ENCODE measurements at places on chromosomes 6 and 20.

DNA sequence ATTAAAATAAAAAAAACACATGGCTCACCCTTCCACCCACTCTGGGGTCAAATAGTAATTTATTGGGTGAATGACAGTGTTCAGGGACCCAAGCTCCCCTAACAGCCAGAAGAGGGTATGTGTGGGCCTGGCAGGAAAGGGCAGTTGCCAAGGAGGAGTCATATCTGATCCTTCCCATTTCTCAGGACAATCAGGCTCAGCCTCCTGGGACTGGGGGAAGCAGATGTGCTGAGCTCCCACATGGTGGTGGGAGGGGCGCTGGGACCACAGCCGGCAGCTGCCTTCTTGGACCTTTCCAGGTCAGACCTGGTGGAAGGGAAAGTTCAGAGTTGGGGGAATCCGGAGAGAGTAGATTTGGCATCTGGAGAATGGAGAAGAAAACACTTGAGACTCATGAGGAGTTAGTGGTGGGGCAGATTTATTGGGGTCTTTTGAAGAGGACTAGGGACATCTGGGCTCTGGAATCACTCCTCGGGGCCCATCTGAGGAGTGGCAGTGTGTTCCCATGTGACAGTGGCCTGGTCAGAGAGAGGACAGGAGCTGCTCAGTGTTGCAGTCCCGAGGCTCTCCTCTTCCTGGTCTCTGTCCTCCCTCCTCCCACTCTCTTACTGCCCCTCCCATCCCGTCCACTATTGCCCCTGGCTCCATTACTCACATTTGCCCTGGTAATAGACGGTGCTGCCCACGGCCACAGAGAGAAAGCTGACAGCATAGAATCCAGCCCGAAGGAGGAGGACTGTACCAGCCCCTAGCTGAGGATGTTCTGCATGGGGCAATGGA is 3.0 kb downstream of the LST1 start:
- DNase-seq = no peak

- no peak for DNase-seq
Measured at GRCh38 chr6:140592877-140593276, 1218.4 kb upstream of the CITED2 start.

GRCh38 chr6:101783287-101783686 is 389.8 kb downstream of the GRIK2 start:
- DNase-seq = no peak

GRCh38 chr6:29705389-29706231 is 17.6 kb upstream of the HLA-F start:
- DNase-seq = peak; percentile 51

- DNase-seq = no peak
Measured at GRCh38 chr20:24935766-24936525, 13.1 kb upstream of the CST7 start.

DNA sequence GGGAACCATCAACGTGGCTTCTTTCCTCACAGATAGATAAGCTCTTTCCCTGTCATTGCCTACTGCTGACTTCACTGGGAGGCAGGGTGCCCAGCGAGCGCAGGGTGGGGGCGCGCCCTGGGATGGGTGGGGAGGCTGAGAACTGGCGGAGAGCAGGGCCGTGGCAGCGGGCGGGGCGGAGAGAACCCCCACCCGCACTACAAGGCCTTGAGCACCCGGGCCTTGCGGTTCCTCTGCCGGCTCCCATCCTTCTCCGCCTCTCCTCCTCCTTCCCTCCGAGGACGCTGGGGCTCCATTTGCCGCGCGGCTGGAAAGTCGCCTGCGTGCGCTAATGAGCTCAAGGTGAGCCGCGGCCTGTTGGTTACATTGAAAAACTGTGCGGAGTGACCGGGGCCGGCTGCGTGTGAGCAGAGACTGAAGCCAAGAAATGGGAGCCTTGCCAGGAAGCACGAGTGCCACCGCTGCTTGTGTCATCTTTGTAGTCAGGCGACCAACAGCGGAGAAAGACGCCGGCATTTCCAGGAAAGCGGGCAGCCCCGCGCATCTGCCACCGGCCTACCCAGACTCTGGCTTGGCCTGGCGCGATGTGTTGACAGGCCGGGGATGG is 963.5 kb upstream of the SLC35B3 start:
- no peak for DNase-seq

GRCh38 chr6:26383624-26384417 is 913 bp downstream of the BTN2A2 start:
- DNase-seq = peak; percentile 67

DNA sequence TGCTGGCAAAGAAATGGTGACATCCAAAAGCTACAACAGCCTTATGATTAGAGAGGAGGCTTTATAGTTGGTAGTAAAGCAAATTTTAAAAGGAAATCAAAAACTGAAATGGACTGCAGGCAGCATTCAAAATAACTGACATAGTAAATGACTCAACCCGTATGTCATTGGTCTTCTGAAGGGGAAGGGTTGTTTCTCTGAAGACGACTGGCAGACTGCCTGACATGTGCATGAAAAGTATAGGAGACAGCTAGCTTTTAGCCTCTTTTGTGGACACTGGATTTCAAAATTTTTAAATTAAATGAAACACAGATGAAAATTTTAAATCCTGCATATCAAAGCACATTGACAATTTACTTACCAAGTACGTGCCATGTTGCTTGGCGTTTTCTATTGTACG is 90.7 kb downstream of the TRMT6 start:
- no peak for DNase-seq

DNA sequence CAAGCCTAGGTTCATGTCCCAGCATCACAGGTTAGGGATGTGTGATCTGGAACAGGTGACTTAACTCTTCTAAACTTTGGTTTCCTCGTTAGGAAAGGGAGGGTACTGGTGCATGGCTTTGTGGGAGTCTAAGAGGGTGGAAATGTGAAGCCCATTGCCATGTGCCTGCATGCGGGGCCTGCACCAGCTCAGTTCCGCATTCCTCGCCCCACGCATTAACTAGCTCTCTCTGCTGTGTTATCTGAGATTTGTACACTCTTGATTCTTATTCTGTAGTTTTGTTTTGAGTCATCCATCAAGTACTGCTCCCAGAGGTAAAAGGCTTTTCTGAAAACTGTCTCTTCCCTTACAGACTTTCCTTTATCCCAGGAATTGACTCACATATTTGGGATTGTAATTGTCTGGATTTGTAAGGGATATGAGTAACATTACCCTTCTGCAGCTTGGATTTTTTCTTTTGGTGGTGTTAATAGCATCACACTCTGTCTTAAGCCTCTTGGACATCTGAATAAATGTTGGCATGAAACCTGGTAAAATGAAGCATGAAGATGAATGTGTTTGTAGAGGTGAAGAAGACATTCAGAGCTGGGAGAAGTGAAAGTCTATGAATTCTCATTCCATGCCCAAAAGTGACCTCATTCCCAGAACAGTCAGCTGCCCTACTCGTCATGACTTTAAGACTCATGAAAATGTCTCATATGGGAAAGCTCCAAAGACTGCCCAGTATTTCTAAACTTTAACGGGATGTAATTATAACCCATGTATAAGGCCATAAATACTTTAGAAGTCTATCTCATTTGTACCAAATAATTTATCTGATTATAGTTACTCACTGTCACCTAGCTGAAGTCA is 357.3 kb downstream of the FOXA2 start:
- DNase-seq = peak; percentile 33

Data from muscle of leg (tissue), 16 donors.